GM12864 (cell line): ENCODE measurements at places on chromosomes 1 and 21.
A peak's percentile ranks its signal among the peaks of the same experiment; 100 is the strongest.

GRCh38 chr1:62318320-62318755, 896 bp downstream of the KANK4 start:
- no peak for DNase-seq

DNA sequence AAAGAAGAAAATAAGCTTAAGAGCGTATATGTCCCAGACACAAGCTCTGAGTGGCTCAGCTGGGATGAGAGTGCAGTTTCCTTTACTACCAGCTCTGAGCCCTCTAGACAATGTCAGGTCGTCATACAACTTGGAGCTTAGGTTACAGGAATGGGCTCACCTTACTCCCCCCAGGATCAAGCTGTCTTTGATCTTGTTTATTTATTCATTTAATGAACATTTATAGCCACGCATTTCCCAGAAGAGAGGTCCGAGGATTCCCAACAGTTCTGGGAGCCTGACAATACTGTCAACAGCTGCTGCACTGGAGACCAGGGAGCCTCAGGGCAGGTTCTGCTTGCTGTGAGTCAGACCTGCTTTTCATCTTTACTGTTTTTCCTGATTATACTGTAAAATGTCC, 378.9 kb downstream of the PLPP3 start:
- DNase-seq, result no peak

DNA sequence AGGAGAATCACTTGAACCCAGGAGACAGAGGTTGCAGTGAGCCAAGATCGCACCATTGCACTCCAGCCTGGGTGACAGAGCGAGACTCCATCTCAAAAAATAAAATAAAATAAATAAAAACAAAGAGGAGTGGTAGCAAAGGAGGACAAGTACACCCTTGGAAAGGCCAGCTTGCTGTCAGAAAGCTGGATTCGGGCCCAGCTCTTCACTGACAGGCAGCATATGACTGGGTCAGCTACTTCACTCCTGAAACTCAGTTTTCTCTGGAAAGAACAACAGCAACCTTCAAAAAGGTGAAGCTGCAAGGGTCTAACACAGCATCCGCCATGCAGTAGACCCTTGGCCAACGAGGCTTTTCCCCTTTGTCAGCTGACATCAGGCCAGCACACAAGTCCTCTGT, 156.0 kb upstream of the TIAM1 start:
- DNase-seq, result no peak

- DNase-seq, result no peak
These were observed 99.7 kb downstream of the SPAG17 start for GRCh38 chr1:118085365-118085764.

DNA sequence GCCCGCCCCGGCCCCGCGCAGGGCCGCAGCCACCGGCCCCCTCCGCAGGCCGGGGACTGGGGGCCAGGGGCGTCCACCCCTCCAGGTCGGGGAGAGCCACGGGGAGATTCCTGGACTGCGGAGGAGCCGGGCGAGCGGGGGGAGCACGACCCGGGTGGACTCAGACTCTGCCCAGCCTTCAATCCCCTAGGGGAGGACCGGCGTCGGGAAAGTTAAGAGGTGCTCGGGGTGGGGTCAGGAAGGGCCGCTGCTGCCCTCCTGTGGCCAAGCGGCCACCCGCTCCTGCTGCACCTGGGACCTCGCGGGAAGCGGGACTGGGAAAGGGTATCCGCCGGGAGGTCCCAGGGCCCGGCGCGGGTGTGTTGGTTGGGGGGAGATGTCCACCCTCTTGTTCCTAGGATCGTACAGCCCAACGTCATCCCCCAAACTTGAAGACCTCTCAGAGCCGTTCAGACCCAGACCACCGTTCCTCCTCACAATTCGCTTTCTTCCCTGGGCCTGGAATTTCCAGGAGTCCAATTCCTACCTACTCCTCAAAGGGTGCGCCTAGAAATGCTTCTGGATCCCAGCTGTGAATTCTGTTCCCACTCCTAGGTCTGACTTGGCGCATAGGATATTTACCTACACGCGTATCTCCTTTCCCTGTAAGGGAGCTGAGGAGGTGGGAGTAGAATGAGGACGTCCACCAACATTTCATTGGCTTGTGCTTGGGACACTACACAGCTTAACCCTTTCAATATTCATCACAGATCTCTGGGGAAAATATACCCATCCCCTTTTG, 484 bp upstream of the RHOC start:
- peak; percentile 36 for DNase-seq

GRCh38 chr1:221839782-221840395, 98.0 kb upstream of the DUSP10 start:
- peak; percentile 65 for DNase-seq

- no peak for DNase-seq
These were observed 359.3 kb upstream of the RUNX1 start for GRCh38 chr21:35408401-35408800.

DNA sequence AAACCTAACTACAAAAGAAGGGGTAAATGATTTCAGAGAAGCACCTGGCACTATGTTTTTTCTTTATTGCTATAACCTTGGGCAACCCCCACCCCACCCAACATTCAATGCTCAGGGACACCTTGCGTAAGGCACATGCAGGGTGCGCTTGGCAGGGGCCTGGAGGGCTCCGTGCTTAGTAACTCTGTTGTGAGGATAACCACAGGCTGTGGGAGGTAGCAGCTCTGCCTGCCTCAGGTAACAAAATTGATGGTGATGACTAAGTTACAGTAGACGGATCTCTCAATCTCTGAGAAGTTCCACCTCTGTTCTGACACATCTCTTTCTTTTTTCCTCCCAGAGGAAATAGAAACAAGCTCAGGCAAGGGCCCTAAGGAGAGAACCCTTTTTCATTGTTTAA, 8.7 kb upstream of the CCN1 start:
- no peak for DNase-seq

DNA sequence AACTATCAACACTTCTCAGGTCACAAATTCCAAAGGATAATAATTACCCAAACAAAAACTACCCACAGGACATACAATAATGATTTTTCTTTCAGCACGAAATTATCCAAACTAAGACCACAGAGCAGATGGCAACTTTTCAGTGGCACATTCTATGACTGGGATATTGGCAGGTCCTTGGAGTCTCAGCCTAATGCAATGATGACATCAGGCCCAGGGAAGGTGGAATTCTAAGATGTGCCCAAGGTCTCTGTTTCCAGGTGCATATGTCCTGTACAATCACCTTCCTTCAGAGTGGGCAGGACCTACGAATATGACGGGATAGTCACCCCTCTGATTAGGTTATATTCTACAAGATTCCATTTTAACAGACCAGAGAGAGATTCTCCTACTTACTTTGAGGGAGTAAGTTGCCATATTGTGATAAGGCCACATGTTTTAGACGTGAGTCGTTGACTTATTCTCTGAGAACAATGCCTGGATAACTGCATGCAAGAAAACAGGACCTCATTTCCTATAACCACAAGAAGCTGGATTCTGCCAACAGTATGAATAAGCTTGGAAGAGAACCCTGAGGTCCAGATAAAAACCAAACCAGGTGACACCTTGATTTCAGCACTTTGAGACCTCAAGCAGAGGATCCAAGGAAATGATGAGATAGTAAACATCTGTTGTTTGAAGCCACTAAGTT, 69.9 kb downstream of the ZC3H11B start:
- DNase-seq, result no peak

DNA sequence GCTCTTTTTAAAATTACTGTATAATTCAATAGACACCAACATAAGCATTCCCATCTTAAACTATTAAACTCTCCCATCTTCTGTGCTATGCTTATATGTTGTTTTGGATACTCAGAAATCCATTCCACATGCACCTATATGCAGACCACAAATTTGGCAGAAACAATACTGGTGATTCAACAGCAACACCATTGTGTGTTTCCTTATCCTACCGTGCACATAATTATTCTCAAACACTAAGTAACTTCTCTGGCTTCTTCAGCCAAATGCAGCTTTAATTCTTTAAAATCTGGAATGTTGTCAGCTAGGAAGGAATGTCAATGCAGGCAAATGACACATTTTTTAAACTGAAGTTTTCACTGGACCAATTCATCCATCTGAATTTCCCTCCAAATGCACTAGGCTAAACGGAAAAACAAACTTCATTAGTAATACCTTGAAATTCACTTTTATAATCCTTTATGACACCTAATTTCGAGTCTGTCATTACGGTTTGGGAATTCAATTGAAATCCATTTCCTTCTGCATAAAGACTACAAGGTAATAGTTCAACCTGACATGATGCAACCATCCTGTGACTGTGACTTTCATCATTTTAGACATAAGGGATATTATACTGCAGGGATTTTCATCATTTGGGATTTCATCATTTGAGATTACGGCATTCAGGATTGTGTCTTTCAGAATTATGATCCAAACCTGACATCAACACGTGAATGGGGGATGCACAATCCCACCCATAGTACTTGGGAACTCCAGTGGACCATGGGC, 308.5 kb downstream of the LTN1 start:
- DNase-seq, result no peak

DNA sequence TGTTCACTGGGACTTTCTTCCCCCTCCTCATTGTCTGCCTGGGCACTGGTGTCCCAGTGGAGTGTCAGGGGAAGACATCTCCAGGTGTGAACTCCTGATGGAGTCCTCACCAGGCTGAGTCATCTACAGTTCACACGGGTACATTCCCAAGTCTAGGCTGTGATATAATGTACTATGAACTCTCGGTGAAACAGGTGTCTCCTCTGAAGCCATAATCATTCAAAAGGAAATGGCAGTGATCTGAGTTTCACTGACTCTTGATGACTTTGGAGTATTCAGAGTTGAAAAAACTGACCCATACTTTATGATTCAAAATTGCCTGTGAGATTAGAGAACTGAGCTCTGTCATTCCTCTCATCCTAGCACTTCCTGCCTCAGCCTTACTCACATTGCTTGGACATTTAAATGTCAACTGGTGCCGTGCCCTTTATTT, 9.1 kb downstream of the LAMC2 start:
- DNase-seq, result peak; percentile 8

DNA sequence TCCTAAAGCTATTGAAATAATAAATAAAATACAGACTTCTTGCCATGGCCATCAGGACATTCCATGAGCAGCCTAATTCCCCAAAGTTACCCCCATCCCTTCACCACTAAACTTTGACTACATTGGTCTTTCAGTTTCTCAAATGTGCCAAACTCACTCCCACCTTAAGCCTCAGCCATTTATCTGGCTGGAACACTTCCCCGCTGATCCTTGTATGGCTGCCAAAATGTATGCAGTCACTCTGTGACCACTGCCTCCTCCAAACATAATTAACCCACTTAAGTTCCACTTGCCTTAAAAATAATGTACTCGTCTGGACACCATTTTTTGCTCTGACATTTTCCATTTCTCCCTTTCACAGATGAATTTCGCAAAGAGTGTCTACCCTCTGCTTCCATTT, 407.4 kb downstream of the NTNG1 start:
- no peak for DNase-seq

GRCh38 chr1:55626326-55626725, 411.2 kb upstream of the USP24 start:
- DNase-seq, result no peak

GRCh38 chr1:202871367-202871766, 17.6 kb downstream of the RABIF start:
- no peak for DNase-seq

DNA sequence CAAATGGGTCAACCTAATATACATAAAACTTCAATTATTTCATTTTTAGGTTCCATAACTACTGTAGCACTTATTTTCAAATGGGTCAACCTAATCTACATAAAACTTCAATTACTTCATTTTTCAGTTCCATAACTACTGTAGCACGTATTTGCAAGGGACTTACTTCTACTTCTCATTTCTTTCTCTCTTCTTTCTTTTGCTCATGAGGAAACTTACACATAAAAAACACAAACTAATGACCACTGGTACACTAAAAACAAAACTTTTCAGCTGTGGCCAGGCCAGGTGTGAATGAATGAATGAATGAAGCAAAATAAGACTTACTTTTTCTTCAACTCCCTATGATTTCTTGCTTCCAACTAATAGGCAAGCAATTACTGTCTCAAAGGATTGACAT, 11.7 kb downstream of the SYDE2 start:
- DNase-seq, result no peak

GRCh38 chr1:145995148-145995881, 1.1 kb downstream of the TXNIP start:
- no peak for DNase-seq

GRCh38 chr1:11664336-11665065, 501 bp downstream of the FBXO6 start:
- no peak for DNase-seq

DNA sequence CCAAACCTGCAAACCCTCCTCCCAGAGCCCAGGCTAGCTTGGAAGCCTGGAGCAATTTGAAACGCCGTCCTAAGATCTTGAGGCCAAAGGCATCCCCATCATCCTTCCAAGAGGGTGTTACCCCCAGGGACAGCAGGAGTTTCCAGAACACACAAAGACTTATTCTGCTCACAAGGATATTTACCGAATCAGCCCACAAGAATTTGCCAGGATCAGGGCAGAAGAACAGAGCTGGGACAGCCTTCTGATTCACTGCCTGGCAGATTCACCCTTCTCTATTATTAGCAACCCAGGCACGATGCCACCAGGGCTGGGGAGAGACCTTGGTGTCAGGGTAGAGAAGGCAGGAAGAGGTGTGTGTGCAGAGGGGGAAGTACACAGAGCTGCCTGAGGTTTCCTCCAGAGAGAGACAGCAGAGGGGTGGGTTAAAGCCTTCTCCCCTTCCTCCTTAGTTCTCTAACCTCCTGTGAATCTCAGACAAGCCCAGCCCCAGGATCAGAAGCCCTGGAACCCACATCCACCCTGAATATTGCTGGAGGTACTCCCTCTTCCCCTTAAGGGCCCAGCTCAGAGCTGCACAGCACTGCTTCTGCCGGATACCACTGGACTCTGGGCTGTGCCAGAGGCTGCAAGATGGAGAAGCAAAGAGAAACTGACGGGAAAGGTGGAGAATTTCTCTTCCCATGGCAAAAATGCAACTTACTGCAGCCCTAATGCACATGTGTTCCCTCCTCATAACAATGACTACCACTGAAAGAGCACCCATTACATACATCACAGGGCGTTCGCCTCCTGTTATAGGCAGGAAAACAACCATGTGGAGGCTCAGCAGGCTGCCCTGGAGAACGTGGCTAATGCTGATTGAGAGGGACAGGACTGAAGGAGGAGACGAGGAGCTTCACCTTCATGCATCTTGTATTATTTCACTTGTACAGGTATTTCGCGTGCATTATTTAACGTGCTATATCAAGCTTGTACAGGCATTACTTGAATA, 61.8 kb downstream of the ITPKB start:
- no peak for DNase-seq

GRCh38 chr1:244901400-244902015, 37.2 kb upstream of the HNRNPU start:
- DNase-seq, result no peak

- no peak for DNase-seq
These were observed 33.5 kb upstream of the AKT3 start for GRCh38 chr1:243883551-243883950.

GRCh38 chr1:183609759-183610452, 19.6 kb upstream of the NCF2 start:
- DNase-seq, result no peak
